ENCODE measurements at places on chromosomes 12 and 14.

DNA sequence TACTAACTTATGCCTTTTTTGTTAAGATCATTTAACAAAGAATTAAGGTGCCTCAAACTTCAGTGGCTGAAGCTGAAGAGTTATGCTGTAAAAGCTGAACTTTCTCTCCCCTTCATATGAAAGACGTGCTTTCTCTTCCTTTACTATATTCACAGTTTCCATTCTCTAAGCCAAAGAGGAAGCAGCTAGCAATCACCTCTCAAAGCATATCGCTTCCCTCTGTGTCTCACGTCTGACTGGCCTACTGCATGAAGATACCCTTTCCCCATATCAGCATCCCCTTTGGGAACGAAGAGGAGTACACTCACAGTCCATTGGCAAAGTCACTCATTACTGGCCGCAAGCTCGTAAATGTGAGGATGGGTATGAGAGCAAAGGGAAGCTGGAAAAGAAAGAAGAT lies 34.9 kb downstream of the SLC11A2 start:
- DNase-seq = no peak

GRCh38 chr12:56884421-56884820 lies 49.8 kb downstream of the SDR9C7 start:
- no peak for DNase-seq

DNA sequence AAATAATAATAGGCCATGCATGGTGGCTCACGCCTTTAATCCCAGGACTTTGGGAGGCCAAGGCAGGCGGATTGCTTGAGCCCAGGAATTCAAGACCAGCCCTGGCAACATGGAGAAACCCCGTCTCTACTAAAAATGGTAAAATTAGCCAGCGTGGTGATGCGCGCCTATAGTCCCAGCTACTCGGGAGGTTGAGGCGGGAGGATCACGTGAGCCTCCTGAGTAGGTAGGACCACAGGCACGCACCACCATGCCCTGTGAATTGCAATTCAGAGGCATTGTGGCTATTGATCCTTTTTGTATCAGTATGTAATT lies 2.3 kb downstream of the ARHGDIB start:
- no peak for DNase-seq

DNA sequence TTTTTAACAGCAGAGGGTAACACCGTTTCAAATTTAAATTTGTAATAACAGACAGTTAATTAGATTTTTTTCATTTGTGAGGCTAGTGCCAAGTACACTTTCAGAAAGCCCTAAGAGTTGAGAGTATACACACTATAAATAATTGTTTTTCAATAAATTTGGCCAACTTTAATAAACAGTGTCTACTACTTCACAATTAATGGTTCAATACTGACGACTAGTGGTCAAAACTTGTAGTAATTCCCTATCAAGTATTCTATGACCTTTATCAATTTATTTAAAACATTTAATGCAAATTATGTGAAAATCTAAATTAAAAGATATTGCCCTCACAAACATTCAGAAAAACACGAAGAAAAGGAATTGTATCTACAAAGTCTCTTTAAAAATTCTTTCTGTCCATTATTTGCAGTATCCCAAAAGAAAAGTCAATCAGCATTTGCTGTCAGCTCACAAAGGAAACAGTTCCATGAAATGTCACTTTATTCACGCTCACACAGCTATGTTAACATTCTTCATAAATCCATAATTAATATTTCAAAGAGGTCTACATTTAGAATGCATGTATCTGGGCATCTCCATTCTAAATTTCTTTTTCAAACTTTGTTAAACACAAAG lies 91.2 kb downstream of the CEP128 start:
- DNase-seq = no peak

- DNase-seq = peak; percentile 36
These were observed 598 bp downstream of the HIF1A start for GRCh38 chr14:61695695-61696527.

- no peak for DNase-seq
These were observed 7.3 kb downstream of the STAT6 start for GRCh38 chr12:57103856-57104255.

GRCh38 chr14:75088153-75088552 lies 18.7 kb downstream of the ZC2HC1C start:
- DNase-seq = no peak

DNA sequence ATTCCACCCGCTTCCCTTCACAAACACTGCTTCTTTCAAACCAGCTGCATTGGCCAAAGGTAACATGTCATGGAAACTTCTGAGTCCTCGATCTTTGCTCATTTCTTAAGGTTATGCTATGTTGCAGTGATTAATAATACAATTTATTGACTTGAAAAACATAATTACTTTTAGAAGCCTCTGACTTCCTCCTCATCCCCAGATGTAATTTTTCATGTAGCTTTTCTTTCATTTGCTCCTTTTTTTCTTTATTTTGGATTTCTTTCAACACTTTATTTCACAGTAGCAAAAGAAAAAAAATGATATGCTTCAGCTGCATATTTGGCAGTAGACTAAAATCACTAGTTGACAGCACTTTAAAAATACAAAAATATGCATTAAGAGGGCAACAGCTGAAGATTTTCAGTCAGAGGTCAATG lies 116.2 kb downstream of the LRRIQ1 start:
- no peak for DNase-seq

- DNase-seq = no peak
These were observed 2.2 kb downstream of the ZNF839 start for GRCh38 chr14:102321456-102322422.

DNA sequence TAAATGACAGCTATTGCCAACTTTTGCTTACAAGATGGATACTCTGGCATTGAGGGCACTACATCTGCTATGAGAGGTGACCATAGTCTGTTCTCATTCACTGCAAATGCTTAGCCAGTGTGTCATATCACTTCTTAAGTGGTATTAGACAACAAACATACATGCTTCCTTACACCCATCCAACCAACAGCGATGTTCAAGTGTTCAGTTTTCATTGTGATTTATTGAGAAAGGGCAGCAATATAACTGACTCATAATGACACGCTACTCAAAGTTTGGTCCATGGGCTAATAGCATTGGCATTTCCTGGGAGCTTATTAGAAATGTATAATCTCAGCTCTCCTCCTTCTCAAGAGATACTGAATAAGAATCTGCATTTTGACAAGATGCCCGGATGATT lies 181.7 kb downstream of the NPAS3 start:
- DNase-seq = no peak

GRCh38 chr12:65335021-65335714 lies 56.7 kb downstream of the MSRB3 start:
- DNase-seq = no peak

DNA sequence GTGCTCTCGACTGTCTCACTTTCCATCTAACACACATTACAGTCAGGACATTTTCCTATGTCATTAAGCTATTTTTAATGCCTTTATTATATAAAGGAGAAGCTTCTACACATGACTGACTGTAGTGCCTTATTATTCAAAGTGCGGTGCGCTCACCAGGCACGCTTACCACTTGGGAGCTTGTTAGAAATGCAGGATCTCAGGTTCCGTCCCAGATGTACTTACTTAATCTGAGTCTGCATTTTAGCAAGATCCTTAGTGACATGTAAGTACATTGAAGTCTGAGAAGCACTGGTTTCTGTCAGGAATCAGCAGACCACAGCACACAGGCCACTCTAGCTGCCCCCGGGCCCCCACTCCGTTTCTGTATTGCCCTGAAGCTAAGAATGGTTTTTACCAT lies 44.7 kb upstream of the MDM1 start:
- no peak for DNase-seq

GRCh38 chr14:24145690-24146452 lies 539 bp downstream of the PSME2 start:
- DNase-seq = no peak

DNA sequence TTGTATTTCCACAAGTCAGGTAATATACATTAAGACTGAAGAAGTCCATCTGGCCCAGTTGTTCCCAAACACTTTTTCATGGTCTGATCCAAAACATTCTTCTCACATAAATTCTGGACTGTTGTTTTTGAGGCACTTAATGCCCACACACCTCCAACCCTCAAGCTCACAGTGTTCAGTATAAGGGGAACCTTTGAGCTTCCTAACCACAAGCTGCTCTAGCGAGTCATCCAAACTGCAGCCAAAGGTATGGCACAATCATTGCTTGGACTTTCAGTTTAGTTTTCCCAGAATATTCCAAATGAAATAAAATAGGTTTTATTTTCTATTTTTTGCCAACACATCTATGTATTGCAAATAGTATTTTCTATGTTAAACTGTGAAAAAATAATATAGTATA lies 103.0 kb downstream of the PUS7L start:
- no peak for DNase-seq

- DNase-seq = no peak
These were observed 481.9 kb upstream of the FOXG1 start for GRCh38 chr14:28284546-28285300.

DNA sequence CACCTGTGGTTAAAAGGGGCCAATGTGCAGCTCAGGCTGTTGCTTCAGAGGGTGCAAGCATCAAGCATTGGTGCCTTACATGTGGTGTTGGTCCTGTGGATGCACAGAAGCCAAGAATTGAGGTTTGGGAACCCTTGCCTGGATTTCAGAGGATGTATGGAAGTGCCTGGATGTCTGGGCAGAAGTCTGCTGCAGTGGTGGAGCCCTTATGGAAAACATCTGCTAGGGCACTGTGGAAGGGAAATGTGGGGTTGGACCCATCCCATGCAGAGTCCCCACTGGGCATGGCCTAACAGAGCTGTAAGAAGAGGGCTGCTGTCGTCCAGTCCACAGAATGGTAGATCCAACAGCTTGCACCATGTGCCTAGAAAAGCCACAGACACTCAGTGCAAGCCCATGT lies 36.6 kb downstream of the PCNX1 start:
- no peak for DNase-seq

DNA sequence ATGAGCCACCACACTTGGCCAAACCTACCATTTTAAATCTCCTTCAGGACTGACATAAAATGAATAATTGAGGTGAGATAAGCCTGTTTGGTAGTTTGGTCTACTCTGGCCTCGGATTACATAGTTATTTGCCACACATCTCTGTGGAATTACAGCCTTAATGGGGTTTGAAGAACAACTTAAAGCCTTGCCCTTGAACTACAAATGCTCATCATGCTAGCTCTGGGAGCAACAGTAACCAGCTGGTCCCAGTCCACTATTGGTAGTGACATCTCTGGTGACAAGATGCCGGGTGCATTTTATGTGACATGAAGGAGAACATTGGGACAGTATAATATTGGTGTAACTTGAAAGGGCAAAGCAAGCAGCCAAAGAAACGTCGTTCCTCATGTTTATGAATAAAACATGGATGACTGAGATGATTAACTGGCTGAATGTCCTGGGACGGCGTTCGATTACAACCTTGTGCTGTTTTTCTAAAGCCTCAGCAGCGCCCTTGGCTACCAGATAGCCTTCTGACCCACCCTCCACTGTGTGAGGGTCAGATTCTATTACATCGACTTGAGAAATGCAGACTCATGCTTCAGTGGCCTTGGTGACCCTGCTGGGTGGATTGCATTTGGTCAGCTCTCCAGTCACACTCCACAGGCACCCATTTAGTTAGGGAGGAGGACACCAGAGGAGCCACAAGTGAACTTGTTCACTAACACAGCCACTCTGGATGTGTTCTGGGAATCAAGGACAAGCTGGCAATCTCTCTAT lies 41.5 kb downstream of the BEST3 start:
- DNase-seq = no peak

GRCh38 chr12:107488666-107489065 lies 196.9 kb upstream of the PWP1 start:
- no peak for DNase-seq

GRCh38 chr12:12195081-12195480 lies 71.8 kb downstream of the LRP6 start:
- DNase-seq = no peak

DNA sequence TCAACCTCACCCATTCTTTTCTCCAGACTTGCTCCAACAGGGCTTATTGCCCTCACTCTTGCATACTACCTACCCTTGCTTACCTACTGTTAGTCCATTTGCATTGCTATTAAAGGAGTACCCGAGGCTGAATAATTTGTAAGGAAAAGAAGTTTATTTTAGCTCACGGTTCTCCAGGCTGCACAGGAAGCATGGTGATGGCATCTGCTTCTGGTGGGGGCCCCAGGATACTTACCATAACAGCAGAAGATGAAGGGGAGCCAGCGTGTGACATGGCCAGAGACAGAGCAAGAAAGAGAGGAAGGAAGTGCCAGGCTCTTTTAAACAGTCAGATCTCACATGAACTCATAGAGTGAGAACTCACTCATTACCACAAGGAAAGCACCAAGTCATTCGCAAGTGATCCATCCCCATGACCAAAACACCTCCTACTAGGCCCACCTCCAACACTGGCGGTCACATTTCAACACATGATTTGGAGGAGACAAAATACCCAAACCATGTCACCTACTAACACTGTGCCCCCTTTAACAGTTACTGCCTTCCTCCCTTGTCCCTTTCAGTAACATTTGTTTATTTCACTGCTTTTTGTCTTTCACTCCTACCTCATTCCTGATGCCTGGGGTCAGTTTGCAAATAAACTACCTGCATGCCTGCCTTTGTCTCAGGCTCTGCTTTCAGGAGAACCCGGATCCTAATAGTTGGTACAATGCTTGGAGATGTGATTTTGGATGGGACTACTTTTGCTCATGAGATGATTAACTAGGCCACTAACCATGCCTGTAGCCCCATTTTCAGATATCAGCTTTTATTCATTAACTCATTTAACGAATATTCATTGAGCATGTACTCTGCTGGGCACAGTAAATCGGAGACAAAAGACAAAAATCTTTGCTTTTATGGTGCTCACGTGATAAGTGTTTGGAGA lies 41.6 kb upstream of the CSRP2 start:
- DNase-seq = no peak

- no peak for DNase-seq
These were observed 17.2 kb downstream of the PTGES3 start for GRCh38 chr12:56670836-56671235.

Data from stimulated activated CD4-positive, alpha-beta T cell treated with anti-CD3 and anti-CD28 coated beads, Interleukin-15, amount 100 ng/mL, for 48 hours (primary cell).